Gastroesophageal sphincter (tissue), 4 donors: ENCODE measurements at places on chromosomes 5 and 9.

DNA sequence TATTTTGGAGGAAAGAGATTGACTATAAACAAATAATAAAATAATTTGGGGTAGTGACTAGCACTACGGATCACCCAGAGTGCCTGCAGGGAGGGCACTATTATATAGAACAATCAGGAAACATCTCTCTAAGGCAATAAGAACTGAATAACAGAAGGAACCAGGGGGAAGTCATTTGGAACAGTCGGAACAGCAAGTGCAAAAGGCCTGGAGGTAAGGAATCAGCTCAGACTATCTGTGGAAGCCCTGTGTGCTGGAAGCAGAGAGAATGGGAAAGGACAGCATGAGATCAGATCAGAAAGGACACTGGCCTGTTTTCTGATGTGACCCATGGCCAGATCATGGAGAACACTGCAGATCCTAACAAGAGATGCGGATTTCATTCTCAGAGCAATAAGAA lies 357.6 kb downstream of the EFNA5 start:
- H3K4me3 ChIP-seq, result no peak overlapping the region
- ATAC-seq, result no peak
- no peak overlapping the region for H3K27ac ChIP-seq
- no peaks in the 10 kb centered on the region for H3K36me3 ChIP-seq
- no peaks in the 10 kb centered on the region for H3K4me1 ChIP-seq

- H3K27ac ChIP-seq, result no peak overlapping the region
- H3K4me1 ChIP-seq, result peaks cover 60% of the 10 kb centered on the region
- no peak for ATAC-seq
- no peaks in the 10 kb centered on the region for H3K36me3 ChIP-seq
Observed at GRCh38 chr5:143053780-143054179, 283.6 kb downstream of the ARHGAP26 start.

GRCh38 chr9:89153232-89154017 lies 25.2 kb downstream of the SHC3 start:
- H3K4me3 ChIP-seq, result no peak overlapping the region
- H3K27me3 ChIP-seq, result no peaks in the 10 kb centered on the region
- H3K27ac ChIP-seq, result no peak overlapping the region
- H3K4me1 ChIP-seq, result no peaks in the 10 kb centered on the region
- ATAC-seq, result no peak

DNA sequence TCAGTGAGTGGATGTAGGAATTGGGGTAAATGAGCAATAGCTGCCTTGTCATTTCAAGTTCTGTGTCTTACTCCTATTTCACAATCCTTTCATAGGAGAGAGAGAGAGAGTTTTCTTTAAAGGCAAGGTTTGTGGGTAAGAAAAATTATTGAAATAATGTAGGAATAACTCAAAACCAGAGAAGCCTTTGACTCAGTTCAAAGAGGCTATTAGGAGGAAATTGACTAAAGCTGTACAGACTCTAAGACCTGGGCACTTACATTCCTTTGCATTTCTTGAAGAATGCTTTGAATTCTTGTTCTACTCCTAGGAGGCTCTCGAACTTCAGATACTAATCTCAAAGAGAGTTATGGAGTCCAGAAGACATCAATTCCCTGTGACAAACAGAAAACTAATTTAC lies 257.1 kb downstream of the FBXL7 start:
- no peak for ATAC-seq
- no peak overlapping the region for H3K27ac ChIP-seq
- no peaks in the 10 kb centered on the region for H3K36me3 ChIP-seq
- no peaks in the 10 kb centered on the region for H3K4me1 ChIP-seq
- H3K4me3 ChIP-seq, result no peak overlapping the region

GRCh38 chr5:170166101-170166500 lies 60.4 kb downstream of the FOXI1 start:
- no peak overlapping the region for H3K4me3 ChIP-seq
- H3K27me3 ChIP-seq, result no peaks in the 10 kb centered on the region
- ATAC-seq, result no peak
- H3K36me3 ChIP-seq, result no peaks in the 10 kb centered on the region
- H3K27ac ChIP-seq, result no peak overlapping the region
- H3K4me1 ChIP-seq, result no peaks in the 10 kb centered on the region

DNA sequence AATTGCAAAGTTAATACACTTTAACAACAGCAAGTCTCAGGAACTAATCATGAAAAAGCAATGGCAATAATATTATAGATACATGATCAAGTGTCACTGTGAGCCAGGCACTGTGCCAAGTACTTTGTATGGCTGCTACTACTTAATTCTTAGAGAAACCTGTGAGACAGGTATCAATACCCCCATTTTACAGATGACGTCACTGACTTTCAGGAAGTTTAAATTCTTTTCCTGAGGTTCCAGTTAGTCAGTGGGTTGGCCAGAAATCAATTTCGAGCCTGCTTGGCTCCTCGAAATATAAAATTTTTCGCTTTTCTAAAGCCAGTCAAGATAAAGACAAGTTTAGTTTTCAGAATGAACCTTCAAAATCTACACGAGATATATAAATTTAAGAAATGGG lies 130.3 kb downstream of the SLC12A2 start:
- H3K36me3 ChIP-seq, result no peaks in the 10 kb centered on the region
- H3K27me3 ChIP-seq, result no peaks in the 10 kb centered on the region
- peaks cover 6% of the 10 kb centered on the region for H3K4me1 ChIP-seq
- no peak overlapping the region for H3K27ac ChIP-seq
- H3K4me3 ChIP-seq, result no peak overlapping the region

- H3K4me3 ChIP-seq, result no peak overlapping the region
- H3K27me3 ChIP-seq, result no peaks in the 10 kb centered on the region
- H3K27ac ChIP-seq, result no peak overlapping the region
- H3K4me1 ChIP-seq, result no peaks in the 10 kb centered on the region
- no peak for ATAC-seq
Observed at GRCh38 chr9:2645569-2645968, 24.0 kb downstream of the VLDLR start.

- no peaks in the 10 kb centered on the region for H3K36me3 ChIP-seq
- H3K4me1 ChIP-seq, result no peaks in the 10 kb centered on the region
- no peaks in the 10 kb centered on the region for H3K27me3 ChIP-seq
- H3K27ac ChIP-seq, result no peak overlapping the region
- ATAC-seq, result no peak
Observed at GRCh38 chr5:155455791-155456514, 442.4 kb downstream of the KIF4B start.

DNA sequence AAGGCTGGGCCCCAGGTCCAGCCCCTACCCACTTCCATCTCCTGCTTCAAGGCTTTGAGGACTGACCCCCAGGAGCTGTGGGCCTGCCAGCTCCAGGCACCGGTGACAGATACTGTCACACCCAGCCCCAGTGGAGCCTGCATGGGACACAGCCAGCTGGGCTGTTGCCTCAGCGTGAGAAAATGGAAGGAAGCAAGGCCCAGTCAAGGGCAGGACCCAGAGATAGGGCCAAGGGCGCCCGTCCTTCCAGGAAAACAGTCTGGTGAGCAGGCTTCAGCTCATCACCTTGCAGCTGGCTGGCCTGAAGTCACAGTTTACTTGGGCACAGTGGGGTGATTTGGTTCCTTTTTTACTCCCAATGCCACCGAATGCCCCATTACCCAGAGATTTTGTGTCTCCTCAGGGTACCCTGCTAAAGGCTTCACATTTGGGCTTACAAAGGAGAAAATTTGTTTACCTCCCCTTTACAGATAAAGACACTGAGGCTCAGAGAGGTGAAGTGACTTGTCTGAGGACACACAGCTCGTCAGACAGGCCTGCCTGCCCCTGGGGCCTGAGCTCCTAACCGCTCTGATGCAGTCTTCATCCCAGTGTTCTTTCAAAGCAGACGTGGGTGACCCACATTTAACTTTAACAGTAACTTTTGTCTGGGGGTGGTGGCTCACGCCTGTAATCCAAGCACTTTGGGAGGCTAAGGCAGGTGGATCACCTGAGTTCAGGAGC lies 21.5 kb upstream of the WDR38 start:
- peaks cover 29% of the 10 kb centered on the region for H3K4me1 ChIP-seq
- H3K36me3 ChIP-seq, result no peaks in the 10 kb centered on the region
- no peak overlapping the region for H3K4me3 ChIP-seq
- peak; percentile 52 for ATAC-seq

GRCh38 chr5:60354311-60354710 lies 345.7 kb downstream of the DEPDC1B start:
- H3K4me1 ChIP-seq, result peaks cover 11% of the 10 kb centered on the region
- no peak overlapping the region for H3K4me3 ChIP-seq
- H3K27me3 ChIP-seq, result no peaks in the 10 kb centered on the region
- H3K27ac ChIP-seq, result no peak overlapping the region
- no peaks in the 10 kb centered on the region for H3K36me3 ChIP-seq

DNA sequence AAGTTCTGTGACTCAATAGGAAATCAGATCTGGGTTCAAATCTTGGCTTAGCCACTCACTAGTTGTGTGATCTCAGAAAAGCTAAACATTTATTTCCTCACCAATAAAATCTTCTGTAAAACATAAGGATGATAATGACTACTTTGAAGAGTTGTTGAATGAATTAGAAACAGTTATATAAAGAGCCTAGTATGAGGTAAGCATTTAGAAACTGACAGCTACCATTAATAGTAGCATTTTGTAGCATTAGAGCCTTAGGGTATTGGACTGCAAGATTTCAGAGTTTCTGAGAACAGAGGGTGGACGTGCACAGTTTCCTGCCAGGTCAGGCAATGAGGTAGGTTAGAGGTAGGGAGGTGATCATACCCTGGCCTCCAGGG lies 293.2 kb downstream of the CWC27 start:
- H3K27me3 ChIP-seq, result no peaks in the 10 kb centered on the region
- no peak for ATAC-seq
- H3K36me3 ChIP-seq, result no peaks in the 10 kb centered on the region
- no peak overlapping the region for H3K4me3 ChIP-seq
- peaks cover 12% of the 10 kb centered on the region for H3K4me1 ChIP-seq
- H3K27ac ChIP-seq, result no peak overlapping the region

DNA sequence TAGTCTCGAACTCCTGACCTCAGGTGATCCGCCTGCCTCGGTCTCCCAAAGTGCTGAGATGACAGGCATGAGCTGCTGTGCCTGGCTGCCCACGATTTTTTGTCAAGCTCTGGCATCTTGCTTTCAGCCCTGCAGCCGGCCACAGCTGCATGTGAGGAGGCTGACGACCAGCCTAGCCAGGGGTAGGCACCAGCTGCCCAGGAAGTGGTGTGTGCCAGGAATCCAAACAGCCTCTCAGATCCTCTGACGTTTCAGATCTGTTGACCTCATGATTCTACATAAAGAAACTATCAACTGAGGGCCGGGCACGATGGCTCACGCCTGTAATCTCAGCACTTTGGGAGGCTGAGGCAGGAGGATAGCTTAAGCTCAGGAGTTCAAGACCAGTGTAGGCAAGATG lies 19.0 kb downstream of the DYNC2I2 start:
- peaks cover 3% of the 10 kb centered on the region for H3K4me1 ChIP-seq
- no peak overlapping the region for H3K4me3 ChIP-seq
- peak overlapping the region; percentile 40 for H3K27ac ChIP-seq
- H3K36me3 ChIP-seq, result peaks cover 46% of the 10 kb centered on the region

DNA sequence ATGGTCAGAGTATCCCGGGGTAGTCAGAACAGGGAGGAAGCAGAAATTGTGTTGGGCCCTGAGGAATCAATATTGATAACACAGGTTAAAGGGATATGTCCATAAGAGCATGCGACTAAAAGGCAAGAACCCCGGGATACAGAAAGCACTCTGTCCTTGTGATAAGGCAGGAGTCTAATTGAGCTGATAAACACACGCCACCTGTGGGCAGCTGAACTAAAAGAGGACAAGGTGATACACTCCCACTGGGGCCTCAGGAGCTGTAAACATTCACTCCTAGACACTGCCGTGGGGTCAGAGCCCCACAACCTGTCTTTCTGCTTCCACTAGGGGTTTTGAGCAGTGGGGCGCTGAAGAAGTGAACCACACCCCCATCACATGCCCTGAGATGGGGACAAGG lies 144.7 kb upstream of the MPDZ start:
- no peak for ATAC-seq
- no peak overlapping the region for H3K27ac ChIP-seq
- H3K36me3 ChIP-seq, result no peaks in the 10 kb centered on the region
- H3K27me3 ChIP-seq, result no peaks in the 10 kb centered on the region
- H3K4me1 ChIP-seq, result peaks cover 7% of the 10 kb centered on the region

DNA sequence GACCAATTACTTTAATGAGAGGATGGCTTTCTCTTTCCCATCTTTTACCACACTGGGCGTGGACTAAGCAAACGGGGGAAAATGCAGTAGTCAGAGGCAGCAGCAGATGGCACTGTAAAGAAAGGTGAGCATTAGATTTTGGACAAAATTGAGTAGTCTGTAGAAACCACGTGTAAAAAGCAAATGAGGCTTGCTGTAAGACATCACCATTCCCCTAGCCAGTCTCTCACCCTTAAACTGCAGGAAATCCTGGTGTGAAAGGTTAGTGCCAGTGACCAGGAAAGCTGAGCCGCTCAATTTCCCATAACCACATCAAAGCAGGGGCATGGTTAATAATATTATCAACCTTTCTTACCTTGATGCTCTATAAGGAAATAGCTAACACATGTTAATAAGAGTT lies 31.8 kb downstream of the SPATA31C2 start:
- H3K27me3 ChIP-seq, result no peaks in the 10 kb centered on the region
- no peaks in the 10 kb centered on the region for H3K36me3 ChIP-seq
- H3K27ac ChIP-seq, result no peak overlapping the region
- no peaks in the 10 kb centered on the region for H3K4me1 ChIP-seq

- no peak overlapping the region for H3K4me3 ChIP-seq
- H3K36me3 ChIP-seq, result no peaks in the 10 kb centered on the region
- ATAC-seq, result no peak
- H3K27ac ChIP-seq, result no peak overlapping the region
Observed at GRCh38 chr9:137759649-137760321, 117.8 kb upstream of the CACNA1B start.

DNA sequence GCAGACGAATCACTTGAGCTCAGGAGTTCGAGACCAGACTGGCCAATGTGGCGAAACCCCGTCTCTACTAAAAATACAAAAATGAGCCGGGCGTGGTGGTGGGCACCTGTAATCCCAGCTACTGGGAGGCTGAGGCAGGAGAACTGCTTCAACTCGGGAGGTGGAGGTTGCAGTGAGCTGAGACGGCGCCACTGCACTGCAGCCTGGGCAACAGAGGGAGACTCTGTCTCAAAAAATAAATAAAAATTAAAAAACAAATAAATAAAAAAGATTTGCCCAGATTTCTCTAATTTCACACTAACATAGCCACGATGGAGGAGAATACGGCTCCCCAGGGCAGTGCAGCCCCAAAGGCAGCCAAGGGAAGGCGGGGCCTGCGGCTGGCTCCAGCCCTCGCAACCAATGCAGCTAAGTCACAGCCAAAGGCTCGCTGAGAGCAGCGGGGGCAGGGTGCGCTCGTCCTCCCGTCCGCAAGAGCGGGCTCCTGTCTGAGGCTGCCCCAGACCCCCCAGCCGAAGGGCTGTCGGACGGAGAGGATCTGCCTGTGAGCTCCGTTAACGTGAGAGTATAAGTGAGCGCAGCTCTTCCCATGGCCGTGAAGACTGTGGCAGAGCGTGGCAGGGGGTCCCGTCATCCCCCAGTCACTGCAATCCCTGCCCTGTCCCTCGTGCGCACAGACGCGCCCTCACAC lies 43.5 kb downstream of the SLC12A7 start:
- peak; percentile 58 for ATAC-seq
- no peaks in the 10 kb centered on the region for H3K4me1 ChIP-seq
- H3K27ac ChIP-seq, result no peak overlapping the region
- no peak overlapping the region for H3K4me3 ChIP-seq
- peaks cover 67% of the 10 kb centered on the region for H3K36me3 ChIP-seq
